CD4-positive, alpha-beta T cell treated with Interleukin-1 beta for 1 hour (primary cell): ENCODE measurements at places on chromosomes 16 and 17.

DNA sequence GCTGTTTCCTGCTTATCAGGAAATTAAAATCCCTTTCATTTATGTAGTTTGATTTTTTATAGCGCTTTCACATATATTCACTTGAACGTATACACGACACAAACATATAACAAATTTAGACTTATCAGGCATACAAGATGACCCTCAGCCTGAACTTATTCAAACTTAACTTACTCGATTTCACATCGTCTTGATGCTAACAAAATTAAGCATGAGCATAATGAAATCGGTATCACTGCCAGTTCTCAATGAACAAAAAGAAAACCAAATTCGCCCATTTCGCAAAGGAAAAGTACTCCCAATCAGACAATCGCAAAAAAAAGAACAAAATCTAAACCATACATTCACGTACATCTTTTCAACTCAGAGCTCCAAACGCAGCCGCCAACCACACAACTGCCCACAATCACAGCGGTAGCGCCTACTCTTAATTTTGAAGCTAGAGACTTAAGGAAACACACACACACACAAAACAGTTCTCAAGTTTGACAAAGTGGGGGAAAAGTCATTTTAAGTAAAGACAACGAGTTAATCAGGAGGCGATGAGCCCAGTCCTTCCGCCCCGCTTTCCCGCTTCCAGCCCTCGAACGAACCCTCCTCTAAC, 1.1 kb downstream of the GJC1 start:
- DNase-seq, result peak; percentile 16

DNA sequence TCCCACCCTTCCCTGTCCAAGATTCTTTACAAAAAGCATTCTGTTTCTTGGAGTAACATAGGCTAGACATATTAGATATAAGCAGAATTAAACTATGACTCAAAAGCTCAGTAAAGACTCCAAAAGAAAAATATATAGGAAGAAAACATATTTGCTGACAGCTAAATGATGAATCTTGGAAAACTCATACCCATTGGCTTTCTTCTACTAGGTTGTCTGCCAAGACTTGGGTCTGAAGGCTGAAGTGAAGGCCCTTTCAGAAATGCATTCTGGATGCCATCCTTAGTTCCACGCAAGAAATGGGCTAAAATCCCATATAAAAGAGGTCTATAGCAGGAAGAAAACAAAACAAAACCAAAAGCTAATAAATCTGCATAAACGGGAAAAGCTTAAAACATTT, 15.1 kb downstream of the CEP20 start:
- no peak for DNase-seq

- DNase-seq, result no peak
Measured at GRCh38 chr17:9181640-9182039, 160.3 kb downstream of the NTN1 start.

GRCh38 chr17:43591779-43592562, 45.8 kb upstream of the ETV4 start:
- DNase-seq, result no peak

DNA sequence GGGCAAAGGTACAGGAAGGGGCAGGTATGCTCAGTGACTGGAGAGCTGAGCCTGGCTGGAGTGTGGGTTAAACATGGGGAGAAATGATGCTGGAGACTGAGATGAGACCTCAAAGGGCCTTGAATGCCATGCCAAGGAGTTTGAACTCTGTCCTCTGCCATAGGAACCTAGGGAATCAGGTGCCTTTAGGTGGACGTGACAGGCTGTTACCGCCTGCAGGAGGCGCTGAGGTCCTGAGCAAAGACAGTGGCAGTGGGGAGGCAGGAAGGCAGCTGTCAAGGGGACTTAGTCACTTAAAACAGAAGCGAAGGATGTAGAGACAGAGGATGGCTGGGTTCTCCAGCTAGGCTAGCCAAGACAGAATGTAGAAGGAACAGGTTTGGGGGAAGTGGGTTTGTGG, 9.1 kb downstream of the PSMB3 start:
- peak; percentile 35 for DNase-seq
